ENCODE measurements at places on chromosomes 3 and 15. TPM values are rescaled to one million over a fixed set of nuclear protein-coding genes. Genes with fewer than 3 reads are reported as not detected.

The KLHL6 gene
- under 0.01 TPM for total RNA-seq

The UROC1 gene
- not detected for total RNA-seq

The EPM2AIP1 gene
- 22.8 TPM for total RNA-seq

The DPPA2 gene
- not detected for total RNA-seq

The A4GNT gene
- not detected for total RNA-seq

The LMAN1L gene
- under 0.01 TPM for total RNA-seq

The CLRN1 gene
- not detected for total RNA-seq

The GABRR3 gene
- not detected for total RNA-seq

The SMAD6 gene
- total RNA-seq: 31.8 TPM

DNA sequence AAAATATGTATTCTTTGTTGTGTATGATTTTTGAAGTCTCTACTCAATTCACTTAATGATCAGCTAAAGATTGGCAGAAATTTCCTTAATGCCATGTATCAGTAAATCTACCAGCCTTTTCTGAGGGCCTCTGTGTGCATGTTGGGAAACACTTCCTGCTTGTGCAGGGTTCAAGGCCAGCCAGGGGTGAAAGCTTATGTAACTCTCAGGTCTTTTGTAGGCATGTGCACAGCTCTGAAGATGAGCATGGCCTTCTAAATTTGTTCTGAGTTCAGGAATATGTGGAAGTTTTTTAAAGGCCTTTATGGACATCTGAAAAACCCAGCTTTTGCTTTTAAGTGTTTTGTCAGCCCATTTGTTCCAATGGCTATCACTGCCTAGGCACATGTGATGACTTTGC, 82.7 kb downstream of the ROBO1 start:
- no peak for DNase-seq

- no peak for DNase-seq
These were observed 7.8 kb upstream of the CTDSPL start for GRCh38 chr3:37853691-37854413.

DNA sequence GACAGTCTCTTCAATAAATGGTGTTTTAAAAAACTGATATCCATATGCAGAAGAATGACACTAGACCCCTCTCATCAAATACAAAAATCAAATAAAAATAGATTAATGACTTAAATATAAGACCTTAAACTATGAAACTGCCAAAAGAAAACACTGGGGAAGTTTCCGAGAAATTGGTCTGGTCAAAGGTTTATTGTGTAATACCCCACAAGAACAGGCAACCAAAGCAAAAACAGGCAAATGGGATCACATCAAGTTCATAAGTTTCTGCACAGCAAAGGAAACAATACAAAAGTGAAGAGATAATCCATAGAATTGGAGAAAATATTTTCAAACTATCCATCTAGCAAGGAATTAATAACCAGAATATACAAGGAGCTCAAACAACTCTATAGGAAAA, 126.2 kb downstream of the GOLIM4 start:
- DNase-seq: no peak

GRCh38 chr15:44598892-44599291, 61.9 kb downstream of the EIF3J start:
- no peak for DNase-seq

- no peak for DNase-seq
These were observed 46.2 kb downstream of the GHSR start for GRCh38 chr3:172402090-172402489.

GRCh38 chr3:143532091-143532490, 316.2 kb downstream of the SLC9A9 start:
- DNase-seq: no peak

DNA sequence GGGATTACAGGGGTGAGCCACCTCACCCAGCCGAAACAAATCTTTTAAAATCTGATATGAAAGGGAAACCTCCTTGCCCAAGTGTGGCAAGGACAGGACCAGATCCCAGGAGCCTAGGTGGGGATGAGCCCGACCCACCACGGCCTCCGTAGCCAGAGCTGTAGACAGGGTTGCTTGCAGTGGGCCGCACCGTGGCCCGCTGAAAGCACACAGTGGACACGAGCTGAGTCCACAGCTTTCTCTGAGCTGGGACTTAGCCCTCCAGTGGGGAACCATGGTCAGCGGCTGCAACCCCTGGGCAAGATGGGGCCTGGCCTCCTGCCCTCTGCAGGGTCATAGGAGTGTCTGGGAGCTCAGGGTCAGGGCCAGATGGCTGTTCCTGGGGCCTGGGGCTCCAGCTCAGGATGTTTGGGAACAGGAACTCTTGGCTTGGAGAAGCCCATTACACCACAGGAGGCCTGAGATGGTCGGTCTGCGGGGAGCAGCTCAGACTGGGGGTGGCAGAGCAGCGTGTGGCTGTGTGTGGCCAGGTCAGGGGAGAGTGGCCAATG, 24.7 kb downstream of the GP9 start:
- no peak for DNase-seq

DNA sequence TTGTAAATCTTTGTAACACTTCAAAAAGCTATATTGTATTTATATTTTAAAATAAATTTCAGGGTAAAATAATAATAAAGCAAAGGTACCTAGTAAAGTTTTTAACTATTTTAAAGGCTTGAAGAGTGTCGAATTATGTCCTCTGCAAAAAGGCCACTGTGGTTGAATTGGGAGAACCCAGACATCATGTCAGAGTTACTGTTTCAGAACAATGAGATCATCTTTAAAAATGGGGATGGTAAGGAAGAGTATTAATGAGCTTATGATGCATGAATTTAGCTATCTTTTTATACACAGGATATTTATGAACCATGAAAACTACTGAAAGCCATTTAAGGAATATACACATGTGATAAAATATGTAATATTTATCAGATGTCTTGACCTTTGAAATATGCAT, 26.3 kb downstream of the KCNMB3 start:
- no peak for DNase-seq

- DNase-seq: no peak
These were observed 36.5 kb downstream of the DAPK2 start for GRCh38 chr15:64009798-64010261.

DNA sequence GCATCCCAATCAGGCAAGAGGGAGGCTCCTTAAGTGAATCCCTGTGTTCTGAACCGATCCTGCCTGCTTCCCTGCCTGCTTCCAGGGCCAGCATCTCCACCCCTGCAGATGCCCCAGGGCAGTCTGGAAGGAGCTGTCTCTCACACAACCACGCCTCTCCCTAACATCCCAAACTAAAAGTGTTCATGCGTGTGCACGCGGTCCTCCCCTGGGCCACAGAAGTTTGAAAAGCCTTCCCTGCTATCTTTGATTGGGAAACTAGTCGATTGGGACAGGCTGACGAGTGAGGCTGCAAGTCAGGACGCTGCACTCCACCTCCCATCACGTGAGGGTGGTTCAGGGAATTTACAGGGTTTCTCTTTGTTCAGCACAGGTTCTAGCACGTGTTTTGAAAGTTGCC, 340.9 kb upstream of the ICE2 start:
- peak; percentile 51 for DNase-seq

DNA sequence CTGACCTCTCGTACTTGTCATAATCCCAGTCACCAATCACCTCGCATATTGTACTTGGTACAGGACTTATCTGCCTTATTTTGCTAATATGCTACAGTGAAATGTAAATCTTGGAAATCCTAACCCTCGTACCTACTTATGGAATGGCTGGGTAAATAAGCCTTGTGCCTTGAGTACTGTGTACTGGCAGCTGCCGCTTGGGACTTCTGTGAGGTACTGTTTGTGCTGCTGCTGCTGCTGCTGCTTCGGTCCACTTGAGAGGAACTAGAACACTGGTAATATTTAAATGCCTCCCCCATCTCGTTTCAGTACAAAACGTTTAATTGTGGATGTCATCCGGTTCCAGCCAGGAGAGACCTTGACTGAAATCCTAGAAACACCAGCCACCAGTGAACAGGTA, 42.5 kb upstream of the CRTC3 start:
- no peak for DNase-seq

GRCh38 chr3:190076136-190076535, 44.6 kb downstream of the P3H2 start:
- DNase-seq: no peak

DNA sequence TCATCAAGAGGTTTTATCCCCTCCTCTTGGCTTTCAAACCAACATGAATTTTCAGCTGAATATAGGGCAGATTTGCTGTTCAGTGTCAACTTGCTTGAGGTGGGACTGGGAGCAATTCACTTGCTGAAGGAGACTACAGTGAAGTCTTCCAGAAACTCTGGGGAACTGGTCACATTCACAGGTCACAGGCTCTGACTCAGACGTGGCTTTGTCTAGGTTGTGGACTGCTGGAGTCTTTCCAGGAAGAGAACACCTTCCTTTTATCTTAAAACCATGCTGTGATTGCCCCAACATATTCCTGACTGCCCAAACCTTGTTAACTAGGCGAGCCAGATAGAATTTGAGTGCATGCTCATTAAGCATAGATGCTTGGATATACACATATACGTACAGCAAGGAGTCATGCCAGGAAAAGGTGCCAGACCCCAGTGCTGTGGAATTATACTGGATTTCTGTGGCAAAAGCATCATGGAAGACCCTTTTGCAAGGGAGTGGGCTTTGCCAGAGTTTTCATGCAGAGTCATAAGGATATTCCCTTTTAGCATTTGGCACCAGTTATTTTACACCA, 399.1 kb upstream of the TBL1XR1 start:
- DNase-seq: no peak

DNA sequence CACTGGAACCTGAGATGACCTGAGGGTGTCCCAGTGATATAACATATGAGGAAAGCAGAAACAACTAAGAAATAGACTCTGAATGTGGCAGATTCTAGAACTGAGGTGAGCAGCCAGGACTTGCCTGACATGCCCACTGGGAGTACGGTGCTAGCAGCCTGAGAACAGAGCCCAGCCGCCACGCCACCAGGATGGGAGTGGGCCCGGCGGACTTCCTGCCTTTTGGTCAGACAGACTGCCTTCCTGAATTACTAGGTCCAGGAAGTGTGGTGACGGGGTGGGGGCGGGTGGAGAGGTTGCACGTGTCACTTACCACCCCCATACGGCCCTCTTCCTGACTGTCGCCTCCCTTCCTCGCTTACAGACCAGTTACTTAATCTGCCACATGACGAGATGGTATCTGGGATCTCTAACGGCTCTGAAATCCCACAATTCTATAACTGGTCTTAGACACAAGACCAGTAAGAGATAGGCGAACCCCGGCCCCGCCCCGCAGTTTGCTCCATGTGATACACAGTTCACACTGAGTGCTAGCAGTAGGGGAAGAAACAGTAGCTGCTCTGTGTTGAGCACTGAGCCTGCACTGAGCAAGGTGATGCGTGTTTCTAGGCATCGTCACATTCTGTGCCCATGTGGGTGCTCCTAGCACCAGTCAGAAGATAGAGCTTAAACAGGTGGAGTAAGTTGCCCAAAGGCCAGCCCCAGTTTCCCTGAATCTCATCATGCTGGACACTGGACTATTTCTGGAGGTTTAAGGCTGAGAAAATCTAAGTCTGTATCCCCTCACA, 95.7 kb downstream of the CPN2 start:
- DNase-seq: peak; percentile 77

DNA sequence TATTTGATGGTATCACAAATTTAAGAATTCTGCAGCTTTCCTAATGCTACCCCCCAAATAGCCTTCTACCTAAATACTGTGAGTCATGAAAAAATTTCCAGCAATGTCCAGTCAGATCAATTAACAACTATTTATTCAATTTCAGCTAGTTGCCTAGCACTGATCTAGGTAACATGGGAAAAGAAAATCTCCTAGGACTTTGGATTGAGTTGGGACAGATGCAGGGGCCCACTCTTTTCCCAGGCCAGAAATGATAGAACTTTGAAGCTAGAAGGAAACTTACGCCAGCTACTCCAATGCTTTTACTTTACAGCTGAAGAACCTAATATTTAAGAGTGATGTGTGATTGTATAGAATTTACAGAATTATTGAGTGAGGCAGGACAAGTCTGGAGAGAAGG, 196.3 kb downstream of the FMN1 start:
- no peak for DNase-seq

DNA sequence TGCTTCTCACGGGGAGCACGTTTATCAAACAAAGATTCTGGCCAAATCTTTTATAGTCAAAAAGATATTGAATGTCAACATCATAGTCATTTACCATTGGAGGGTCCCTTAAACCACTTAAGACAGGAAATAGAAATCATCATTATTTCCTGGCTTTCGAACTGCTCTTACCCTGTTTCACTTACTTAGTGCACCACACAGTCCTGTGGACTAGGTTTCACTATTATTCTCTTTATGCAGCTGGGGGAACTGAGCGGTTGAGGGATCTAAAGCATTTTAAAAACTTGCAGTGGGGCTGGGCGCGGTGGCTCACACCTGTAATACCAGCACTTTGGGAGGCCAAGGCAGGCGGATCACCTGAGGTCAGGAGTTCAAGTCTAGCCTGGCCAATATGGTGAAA, 13.7 kb upstream of the TPRG1 start:
- no peak for DNase-seq

DNA sequence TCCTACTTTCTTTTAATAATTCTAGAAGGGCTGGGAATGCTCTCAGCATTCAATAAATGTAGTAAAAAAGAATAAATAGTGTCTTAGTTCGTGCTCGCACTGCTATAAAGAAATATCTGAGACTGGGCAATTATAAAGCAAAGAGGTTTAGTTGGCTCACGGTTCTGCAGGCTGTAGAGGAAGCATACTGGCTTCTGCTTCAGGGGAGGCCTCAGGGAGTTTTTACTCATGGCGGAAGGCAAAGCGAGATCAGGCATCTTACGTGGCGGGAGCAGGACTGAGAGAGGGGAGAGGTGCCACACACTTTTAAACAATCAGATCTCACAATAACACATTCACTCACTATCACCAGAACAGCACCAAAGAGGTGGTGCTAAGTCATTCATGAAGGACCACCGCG, 103.0 kb upstream of the UBE2E2 start:
- DNase-seq: no peak

DNA sequence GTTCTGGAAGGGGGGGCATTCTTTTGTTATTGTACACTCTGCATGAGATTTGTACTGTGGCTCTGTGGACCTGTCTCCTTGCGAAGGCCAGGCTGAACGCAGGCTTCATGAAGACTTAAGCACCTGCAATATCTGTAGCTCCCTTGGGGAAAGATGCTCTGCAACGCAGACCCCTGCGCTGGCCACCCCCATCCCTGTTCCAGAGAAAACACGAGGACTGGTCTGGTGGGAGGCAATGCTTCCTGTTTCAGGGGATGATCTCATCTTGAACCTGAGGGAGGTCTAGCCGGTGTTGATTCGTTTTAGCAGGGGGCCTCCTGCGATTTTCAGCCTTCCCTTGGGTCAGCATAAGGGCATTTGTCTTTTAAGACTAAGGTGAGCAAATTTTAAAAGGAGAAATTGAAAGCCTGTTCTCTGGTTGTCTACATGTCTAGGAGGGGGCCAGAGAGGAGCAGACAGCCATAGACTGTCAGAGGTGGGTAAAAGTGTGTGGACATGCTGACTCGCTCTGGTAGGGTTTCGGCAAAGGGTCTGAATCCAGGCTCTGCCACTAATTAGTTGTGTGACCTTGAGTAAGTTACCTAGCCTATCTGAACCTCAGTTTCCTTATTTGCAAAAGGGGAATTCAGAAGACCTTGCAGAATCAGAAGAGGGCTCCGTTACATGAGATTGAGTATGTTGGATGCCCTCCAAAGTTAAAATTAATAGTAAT, 80.9 kb upstream of the RASGRF1 start:
- no peak for DNase-seq

Data from osteoblast (primary cell).